Hair follicular keratinocyte (primary cell): ENCODE measurements at places on chromosomes 12 and 14. TPM values are rescaled to one million over a fixed set of nuclear protein-coding genes. Genes with fewer than 3 reads are reported as not detected.

The MYO1A gene
- total RNA-seq = not detected in 2 replicates

The PTPN11 gene
- 61.0 and 72.1 TPM in 2 replicates for total RNA-seq

The HDAC7 gene
- 28.2 and 38.2 TPM in 2 replicates for total RNA-seq

The CEP83 gene
- total RNA-seq = 6.1 and 6.3 TPM in 2 replicates

The LBHD2 gene
- not detected in 2 replicates for total RNA-seq

The GPR137C gene
- 0.08 TPM in 1 of 2 replicates, not detected in the other for total RNA-seq

The FAM222A gene
- 0.72 TPM in 1 of 2 replicates, not detected in the other for total RNA-seq

The CLEC2A gene
- total RNA-seq = not detected in 2 replicates

The ITGA7 gene
- total RNA-seq = 0.08 TPM in 2 replicates

The EFS gene
- 8.2 and 10.1 TPM in 2 replicates for total RNA-seq

The BEGAIN gene
- total RNA-seq = 1.1 and 3.0 TPM in 2 replicates

The MEG3 gene
- total RNA-seq = 3.8 and 5.6 TPM in 2 replicates
